Immature natural killer cell (primary cell): ENCODE measurements at places on chromosomes 5 and 9. TPM values are rescaled to one million over a fixed set of nuclear protein-coding genes. Genes with fewer than 3 reads are reported as not detected.

DNA sequence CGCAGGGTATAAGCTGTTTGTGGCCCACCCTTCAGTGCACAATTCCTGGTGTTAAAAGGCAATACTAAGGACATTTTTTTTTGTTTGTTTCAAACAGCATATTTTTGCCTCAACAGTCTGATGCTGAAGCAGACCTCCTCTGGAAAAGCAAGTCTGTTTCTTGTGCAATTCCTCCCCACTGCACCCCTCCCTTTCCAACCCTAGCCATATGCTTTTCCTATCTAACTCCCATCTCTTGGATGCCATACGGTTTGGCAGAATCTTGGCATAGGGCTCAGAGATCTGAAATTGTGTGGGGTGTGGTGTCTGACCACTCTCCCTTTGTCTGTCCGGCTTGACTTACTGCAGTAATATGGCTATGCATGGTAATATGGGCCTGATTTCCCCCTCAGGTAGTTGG lies 161.6 kb downstream of the TMEM38B start:
- H3K36me3 ChIP-seq: no peaks in the 10 kb centered on the region
- DNase-seq: no peak
- peaks cover 8% of the 10 kb centered on the region for H3K27me3 ChIP-seq
- no peak overlapping the region for H3K4me3 ChIP-seq
- H3K4me1 ChIP-seq: peaks cover 22% of the 10 kb centered on the region

GRCh38 chr5:73638344-73639095 lies 12.5 kb downstream of the ARHGEF28 start:
- no peak overlapping the region for H3K27ac ChIP-seq
- no peaks in the 10 kb centered on the region for H3K27me3 ChIP-seq
- H3K4me1 ChIP-seq: no peaks in the 10 kb centered on the region
- DNase-seq: no peak
- H3K4me3 ChIP-seq: no peak overlapping the region

DNA sequence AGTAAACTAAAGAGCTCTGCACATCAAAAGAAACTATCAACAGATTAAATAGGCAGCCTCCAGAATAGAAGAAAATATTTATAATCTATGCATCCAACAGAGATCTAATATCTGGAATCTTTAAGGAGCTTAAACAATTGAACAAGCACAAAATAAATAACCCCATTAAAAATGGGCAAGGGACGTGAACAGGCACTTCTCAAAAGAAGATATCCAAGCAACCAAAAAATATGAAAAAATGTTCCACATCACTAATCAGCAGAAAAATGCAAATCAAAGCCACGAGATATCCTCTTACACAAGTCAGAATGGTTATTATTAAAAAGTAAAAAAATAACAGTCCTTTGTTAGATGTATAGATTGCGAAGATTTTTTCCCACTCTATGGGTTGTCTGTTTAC lies 109.1 kb upstream of the TRPC7 start:
- H3K27me3 ChIP-seq: peaks cover 2% of the 10 kb centered on the region
- DNase-seq: no peak
- no peaks in the 10 kb centered on the region for H3K4me1 ChIP-seq
- no peak overlapping the region for H3K27ac ChIP-seq
- no peak overlapping the region for H3K4me3 ChIP-seq
- no peaks in the 10 kb centered on the region for H3K36me3 ChIP-seq

DNA sequence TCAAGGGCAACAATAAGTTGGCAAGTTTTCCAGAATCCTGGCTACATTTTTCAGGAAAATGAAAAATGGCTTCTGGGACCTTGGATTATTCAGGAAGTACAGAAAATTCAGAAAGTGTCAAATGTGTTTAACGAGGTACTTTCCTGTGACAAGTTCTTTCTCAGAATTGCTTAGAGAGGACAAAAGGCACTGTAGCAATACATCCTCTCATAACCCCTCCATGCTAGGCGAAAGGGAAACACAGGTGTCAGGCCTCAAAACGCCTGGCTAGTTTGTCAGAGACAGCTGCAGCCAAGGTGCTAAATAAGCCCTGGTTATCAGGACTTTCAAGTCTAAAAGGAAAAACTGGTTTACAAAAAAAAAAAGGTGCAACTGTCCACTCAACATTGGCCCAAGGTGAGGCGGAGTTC lies 115.2 kb downstream of the GNAQ start:
- DNase-seq: no peak
- no peak overlapping the region for H3K27ac ChIP-seq
- H3K27me3 ChIP-seq: no peaks in the 10 kb centered on the region
- peaks cover 6% of the 10 kb centered on the region for H3K36me3 ChIP-seq

Gene CAMK4
- 1.8 TPM for polyA plus RNA-seq

Gene ASB6
- 19.9 TPM for polyA plus RNA-seq

Gene SPEF2
- polyA plus RNA-seq: 5.1 TPM
